ENCODE measurements at places on chromosomes 2 and 18.

- DNase-seq = no peak
Observed at GRCh38 chr18:24063121-24063731, 48.7 kb downstream of the TTC39C start.

- DNase-seq = no peak
Observed at GRCh38 chr2:237488901-237489860, 2.1 kb downstream of the MLPH start.

GRCh38 chr2:157221394-157221988 lies 36.0 kb upstream of the GALNT5 start:
- DNase-seq = no peak

DNA sequence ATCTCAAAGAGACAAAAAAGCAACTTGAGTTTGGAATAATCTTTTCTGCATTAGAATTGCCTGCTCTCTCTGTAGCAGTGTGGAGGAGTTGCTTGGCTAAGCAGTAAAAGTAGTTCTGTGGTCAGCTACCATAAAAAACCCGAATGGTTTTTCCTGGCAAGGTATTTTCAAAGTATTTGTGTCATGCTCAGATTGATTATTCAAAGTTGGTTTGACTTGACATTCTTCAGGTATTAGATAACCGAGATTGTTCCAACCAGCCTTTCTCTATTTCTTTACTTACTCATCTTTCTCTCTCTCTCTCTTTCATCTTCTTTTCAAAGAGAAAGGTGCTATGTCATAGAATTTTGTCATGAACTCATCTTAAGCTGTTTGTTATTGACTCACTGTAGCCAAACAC lies 404.9 kb downstream of the CPS1 start:
- DNase-seq = no peak

- no peak for DNase-seq
Observed at GRCh38 chr2:108583903-108584520, 49.7 kb downstream of the LIMS1 start.

- DNase-seq = no peak
Observed at GRCh38 chr2:235160281-235160810, 208.5 kb downstream of the SH3BP4 start.

DNA sequence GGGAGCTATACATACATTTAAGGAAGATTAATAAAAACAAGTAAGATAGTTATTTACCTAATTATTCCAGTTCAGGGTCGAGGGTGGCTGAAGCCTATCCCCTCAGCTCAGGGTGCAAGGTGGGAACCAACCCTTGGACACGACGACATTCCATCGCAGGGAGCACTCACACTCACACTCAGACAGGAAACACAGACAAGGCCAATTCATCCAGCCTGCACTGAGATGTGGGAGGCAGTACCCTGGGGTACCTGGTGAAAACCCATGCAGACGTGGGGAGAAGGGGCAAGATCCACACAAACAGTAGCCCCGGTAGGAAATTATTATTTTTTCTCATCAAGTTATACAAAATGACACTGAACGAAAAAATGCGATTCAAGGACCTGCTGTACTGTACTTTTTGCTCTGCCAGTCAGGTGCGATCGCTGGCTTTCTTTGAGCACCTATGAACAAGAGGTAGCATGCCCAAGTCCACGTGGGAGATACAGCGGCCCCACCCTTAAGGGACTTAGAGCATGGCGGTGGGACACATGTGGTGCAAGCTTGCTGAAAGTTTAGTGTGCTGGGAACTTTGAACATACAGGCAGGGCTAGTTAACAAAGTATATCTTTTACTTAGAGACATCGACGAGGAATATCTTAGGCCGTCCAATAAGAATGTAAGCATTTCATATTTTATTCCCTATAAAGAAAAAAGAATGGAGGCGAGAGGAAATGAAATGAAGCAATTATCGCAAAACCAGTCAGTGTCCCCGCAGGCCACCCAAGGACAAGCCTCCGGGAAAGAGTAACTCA lies 624 bp downstream of the METTL8 start:
- DNase-seq = peak; percentile 60

DNA sequence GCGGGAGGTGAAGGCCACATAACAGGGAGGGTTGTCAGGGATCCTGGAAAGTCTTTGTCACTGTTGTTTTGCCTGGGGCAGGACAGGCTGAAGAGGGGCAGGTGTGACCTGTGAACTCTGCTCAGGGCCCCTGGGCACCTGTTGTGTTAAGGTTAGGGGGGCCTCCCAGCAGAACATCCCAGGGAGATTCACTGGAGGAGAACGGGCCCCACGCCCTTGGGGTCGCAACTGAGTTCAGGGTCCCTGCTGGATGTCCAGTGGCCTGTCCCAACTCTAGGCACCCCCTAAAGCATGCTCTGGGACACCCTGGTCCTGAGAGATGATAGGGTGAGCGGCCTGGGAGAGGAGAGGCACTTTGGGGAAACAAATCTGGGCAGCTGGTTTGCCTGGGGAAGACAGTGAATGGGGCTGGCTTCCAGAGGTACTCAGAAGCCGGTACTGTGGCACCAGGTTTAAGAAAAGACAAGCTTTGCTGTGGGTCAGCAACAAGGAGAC lies 22.9 kb downstream of the GPR35 start:
- DNase-seq = no peak

GRCh38 chr2:7840651-7841380 lies 841.0 kb upstream of the ID2 start:
- no peak for DNase-seq

- no peak for DNase-seq
Observed at GRCh38 chr2:124501575-124502152, 476.6 kb downstream of the CNTNAP5 start.

GRCh38 chr2:216316743-216317142 lies 55.5 kb downstream of the MARCHF4 start:
- DNase-seq = no peak

- DNase-seq = peak; percentile 48
Observed at GRCh38 chr2:161090411-161090810, 69.8 kb upstream of the TANK start.

GRCh38 chr2:216030216-216030615 lies 16.9 kb upstream of the MREG start:
- no peak for DNase-seq

GRCh38 chr2:180676520-180677025 lies 303.8 kb upstream of the UBE2E3 start:
- no peak for DNase-seq

DNA sequence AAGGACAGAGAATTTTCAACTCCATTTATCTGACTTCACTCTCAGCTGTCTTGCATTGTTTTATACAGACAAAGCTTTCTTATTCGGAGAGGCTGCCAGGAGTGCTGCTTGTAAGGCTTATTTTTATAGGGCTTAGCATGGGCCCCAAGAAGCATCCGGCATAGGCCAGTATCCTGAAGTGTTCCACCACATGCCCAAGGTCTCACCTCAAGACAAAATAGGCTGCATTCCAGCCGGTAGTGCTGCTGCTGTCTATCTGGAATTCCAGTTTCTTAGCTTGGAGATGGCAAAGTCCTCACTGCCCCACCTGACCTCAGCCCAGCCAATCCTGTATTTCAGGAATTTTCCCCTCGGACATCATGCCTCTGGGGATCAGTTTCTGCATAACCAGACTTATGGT lies 47.6 kb upstream of the MCFD2 start:
- DNase-seq = no peak

GRCh38 chr18:37551846-37552245 lies 13.8 kb downstream of the CELF4 start:
- no peak for DNase-seq
